ENCODE measurements at places on chromosomes 3 and 15.

- DNase-seq = no peak
Measured at GRCh38 chr3:76021376-76021775, 236.0 kb upstream of the ZNF717 start.

DNA sequence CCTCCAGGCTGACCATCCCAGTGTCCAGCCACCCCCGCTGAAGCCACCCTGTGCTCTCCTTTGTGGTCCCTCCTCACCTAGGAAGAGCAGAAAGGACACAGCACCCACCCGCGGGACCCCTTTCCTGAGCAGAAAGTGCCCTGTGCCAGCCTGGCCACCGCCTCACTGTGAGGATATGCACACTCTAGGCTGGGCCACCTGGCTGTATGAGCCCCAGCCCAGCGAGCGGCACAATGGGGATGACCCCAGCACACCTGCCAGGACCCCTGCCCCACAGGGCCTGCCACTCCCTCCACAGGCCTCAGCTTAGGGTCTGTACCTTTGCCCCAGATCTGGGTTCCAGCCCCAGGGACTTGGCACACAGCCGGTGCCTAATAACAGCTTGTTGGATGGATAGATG is 47.9 kb upstream of the FURIN start:
- DNase-seq = no peak

GRCh38 chr3:177973241-177973840 is 562.9 kb upstream of the KCNMB2 start:
- no peak for DNase-seq

DNA sequence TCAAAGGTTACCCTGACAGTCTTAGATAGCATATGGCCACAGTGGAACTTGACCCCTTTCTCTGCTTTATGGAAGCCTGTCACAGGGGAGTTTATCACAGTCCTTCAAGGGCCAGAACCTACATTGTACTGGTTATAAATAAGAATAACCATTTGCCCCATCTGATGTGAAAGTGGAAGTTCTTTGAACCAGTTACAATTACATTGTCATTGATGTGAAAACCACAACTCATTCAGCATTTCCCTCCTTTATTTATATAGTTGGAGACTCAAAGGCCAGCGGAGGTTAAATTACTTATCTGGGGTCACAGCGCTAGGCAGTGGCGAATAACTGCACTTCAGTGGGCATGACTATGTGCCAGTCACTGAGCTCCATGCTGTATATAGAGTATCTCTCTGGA is 60.5 kb upstream of the TBC1D5 start:
- DNase-seq = no peak

DNA sequence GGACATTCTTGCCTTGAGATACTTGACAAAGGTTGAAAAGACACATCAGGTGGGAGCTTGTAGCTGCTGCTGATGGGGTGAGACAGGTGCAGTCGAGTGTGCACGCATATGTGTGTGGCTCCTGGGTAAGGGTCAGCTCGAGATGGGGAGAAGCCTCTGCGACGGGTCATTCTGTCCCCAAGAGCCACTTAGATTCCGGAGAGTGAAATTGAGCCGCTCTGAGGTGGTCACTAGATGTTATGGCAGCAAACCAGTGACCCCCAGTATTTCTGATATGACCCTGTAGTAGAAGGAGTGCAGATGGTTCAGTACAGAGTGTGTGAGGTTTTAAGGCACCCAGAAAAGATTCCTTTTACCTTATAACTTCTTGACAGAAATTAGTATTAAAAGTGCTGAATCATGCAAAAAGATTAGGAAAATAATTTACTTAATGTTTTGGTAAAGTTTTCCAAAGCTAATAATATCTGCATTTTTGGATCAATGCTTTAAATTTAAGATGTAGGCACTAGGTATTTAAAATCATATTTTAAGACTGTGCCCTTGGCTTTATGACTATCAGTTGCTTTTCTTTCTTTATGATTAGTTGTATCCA is 241.9 kb upstream of the TOPAZ1 start:
- no peak for DNase-seq

DNA sequence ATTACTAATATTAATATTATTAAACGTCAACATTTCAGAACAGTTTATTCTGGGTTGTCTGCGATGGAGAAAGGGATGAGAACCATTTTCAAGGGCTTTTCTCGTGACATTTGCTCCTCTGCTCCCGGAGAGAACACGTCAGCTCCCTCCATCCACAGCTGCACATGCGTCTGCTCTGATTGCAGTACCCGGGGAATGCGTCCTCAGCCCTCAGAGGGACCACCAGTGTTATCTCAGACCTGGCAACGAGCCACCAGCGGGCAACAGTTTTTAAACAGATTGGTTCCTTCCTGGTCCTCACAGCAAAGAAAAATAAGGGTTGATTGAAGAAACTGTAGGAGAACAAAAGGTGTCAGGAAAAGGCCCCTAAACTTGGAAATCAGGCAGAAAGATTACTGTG is 202.2 kb upstream of the ADAMTS9 start:
- DNase-seq = no peak
